IPS DF 19.7 (cell line): ENCODE measurements at places on chromosomes 5 and 9.

DNA sequence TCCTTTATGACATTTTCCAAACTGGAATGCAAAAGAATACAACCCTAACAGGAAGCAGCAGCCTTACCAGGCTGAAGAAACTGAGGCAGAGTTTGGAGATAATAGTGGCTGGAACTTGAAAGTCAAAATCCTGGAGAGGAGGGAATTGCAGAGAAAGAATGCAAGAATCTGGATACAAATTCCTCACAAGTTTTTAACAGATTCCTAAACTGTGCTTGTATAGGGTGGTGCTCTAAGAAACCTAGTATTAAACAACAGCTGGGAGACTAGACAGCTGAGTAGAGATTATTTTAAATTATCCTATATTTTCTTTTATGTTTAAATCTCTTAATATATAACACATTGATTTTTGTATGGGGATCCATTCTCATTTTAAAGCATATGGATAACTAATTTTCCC lies 30.7 kb downstream of the INVS start:
- no peak for DNase-seq

DNA sequence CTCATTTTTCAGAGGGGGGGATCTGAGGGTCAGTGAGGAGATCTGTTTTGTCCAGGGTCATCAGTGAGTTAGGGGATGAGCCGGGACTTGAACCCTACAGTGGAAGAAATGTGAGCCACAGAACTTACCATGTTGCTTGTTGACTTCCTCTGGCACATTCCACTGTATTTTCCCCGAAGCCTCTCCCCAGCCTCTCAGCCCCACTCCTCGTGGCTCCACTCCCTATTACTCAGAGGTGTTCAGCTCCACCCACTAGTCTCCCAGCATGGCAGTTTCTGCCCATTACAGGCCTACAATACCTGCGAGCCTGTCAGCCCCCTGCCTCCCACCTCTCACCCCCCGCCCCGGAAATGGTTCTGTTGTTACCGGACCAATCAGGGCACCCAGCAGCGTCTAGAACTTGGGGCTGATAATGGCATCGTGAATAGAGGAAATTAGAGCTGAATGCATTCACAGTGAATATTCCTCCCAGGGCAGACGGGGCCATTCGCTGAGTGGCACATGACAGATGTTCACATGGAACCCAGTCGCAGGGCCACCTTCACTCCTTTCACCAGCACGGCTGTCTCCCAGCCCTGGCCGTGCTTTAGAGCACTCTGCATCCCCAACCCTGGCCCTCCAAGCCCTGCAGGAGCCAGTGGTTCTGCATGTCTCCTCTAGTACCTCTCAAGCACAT lies 81.6 kb downstream of the KCNIP1 start:
- DNase-seq, result no peak

DNA sequence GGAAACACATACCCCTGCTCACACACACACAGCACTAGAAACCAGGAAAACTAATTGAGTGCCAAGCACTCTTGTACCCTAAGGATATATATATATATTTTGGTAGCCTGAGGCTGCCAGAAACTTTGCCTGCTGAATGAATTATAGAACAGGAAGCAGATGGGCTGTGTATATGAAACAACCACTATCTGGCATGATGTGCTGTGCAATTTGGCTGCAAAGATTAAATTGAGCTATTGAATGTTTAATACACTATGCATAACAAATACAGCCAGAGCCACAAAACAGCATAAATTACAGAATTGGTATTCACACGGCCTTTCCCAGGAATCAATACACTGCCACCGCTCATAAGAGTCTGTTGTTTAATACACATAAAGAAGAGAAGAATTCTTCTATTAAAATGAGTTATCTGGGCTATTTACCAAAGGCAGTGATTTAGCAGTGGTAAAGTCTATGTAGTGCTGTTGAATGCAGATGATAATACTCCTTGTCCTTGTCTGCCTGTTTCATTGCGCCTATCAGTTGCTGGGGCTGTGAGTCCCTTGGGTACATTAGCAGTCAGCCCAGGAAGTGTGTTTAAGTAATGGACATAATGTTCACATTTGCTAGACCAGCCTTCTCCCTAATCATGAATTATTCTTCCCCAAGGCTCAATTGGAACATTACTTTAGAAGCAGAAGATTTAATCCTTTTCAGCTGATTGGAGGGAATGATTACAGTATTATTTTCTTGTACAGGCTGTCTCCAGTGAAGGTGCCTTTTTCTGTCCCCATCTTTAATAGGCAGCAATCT lies 294.3 kb downstream of the TLE1 start:
- DNase-seq, result no peak

- DNase-seq, result no peak
These were observed 47.8 kb upstream of the KLF9 start for GRCh38 chr9:70462300-70462699.

DNA sequence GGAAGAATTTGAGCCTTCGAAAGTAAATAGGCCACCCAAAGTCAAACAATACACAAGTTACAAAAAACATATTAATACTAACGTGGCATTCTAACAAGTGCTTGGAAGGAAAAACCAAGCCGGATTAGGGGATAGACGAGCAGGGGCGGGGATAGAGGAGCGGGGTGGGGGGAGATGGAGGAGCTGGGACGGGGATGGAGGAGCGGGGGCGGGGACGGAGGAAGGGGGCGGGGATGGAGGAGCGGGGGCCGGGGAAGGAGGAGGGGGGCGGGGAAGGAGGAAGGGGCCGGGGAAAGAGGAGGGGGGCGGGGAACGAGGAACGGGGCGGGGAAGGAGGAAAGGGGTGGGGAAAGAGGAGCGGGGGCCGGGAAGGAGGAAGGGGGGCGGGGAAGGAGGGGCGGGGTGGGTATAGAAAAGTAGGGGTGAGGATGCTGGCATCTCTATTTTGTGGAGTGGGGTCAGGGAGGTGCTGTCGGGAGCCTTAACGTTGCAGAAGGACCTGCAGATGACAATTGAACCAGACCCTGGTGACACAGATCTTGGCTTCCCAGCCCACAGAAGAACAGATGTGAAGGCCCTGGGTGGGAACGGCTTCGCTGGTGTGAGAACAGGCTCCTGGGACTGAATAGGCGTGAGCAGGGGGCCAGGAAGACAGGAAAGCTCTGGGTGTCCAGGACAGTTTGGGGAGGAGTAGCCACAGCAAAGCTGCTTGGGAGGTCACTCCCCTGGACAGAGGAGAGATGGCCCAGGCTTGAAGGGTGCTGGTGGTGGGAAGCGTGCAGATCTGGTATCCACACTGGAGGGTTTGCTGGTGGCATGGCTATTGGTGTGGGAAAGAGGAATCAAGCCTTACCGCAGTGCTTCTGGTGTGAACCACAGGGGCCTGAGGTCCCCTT lies 233.3 kb upstream of the DAP start:
- DNase-seq, result no peak

DNA sequence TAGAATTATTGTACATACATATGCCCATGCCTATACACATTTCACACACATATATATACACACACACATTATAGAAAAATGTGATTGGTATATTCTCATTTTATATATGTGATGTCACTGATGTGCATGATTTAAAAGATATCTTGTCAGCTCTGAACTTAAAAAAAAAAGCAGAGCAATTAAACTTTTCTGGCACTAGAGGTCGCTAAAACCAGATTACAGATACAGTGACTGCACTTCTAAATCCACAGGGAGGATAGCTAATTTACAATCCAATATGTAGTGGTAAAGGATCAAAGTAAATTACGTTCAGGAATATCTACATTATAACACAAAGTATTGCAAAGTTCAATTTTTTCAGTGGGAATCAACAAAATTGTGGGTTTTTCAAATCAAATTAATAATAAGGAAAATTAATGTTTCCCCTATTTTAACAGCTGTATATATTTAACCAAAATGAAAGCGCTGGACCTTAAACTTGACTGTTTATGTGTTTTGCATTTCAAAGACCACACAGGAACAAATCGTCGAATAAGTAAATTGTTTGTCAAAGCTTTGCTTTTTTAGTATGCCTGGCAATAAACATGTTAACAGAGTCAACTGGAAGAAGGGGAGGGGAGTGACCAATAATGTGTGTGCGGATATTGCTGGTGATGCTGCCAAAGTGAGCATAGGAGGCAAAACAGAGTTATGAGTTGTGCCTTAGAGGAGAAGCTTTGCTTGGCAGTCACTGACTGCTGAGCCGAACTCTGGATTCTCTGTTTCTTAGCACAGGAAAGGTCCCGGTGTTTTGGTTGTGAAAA lies 1201.4 kb upstream of the C9orf72 start:
- no peak for DNase-seq

- DNase-seq, result no peak
These were observed 15.3 kb downstream of the FPGS start for GRCh38 chr9:127817881-127818434.

DNA sequence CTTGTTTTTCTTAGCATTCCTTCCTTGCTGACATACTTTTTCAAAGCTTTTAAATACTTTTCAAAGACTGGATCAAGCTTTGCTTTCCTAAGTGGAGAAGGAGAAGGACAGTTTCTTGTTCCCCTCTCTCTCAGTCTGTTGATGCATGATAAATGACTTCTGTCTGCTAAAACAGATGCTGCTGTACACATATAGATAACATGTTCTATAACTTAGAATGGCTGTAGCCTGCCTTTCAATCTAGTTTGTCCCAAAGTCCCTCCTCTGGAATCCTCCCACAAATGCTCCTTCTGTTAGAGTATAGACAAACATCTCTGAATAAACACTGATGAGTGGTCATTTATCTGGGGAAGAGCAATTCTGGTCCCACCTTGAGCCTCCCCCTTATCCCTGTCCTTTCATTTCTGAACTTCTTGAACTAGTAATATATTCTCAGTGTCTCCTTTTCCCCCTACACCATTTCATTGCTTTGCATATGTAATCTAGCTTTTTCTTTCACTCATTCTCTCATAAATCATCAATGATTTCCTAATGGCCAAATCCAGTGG lies 5.4 kb upstream of the HEMGN start:
- no peak for DNase-seq

- no peak for DNase-seq
These were observed 213.6 kb upstream of the ANKRD55 start for GRCh38 chr5:56446728-56447127.

GRCh38 chr5:54315736-54316528 lies 5.6 kb upstream of the ARL15 start:
- DNase-seq, result no peak

- no peak for DNase-seq
These were observed 73.4 kb downstream of the SGCD start for GRCh38 chr5:156400231-156400986.

GRCh38 chr5:143682246-143682905 lies 129.6 kb upstream of the HMHB1 start:
- DNase-seq, result no peak

DNA sequence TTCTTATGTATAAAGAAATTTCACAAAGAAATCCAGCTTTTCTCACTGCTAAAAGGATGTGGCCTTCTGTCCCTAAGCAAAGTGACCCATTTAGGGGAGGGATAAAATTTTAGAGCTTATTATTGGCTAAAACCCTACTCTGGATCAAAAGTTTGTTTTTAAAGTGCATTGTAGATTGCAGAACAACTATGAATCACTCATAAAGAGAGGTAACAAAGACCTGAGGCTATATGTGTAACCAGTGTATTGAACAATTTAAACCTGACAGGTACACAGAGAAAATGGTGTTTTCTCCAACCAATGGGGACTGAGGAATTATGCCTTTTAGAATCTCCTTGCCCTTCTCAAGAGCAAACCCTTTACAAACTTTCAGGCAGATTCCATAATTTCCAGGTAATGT lies 86.6 kb downstream of the MUSK start:
- no peak for DNase-seq

DNA sequence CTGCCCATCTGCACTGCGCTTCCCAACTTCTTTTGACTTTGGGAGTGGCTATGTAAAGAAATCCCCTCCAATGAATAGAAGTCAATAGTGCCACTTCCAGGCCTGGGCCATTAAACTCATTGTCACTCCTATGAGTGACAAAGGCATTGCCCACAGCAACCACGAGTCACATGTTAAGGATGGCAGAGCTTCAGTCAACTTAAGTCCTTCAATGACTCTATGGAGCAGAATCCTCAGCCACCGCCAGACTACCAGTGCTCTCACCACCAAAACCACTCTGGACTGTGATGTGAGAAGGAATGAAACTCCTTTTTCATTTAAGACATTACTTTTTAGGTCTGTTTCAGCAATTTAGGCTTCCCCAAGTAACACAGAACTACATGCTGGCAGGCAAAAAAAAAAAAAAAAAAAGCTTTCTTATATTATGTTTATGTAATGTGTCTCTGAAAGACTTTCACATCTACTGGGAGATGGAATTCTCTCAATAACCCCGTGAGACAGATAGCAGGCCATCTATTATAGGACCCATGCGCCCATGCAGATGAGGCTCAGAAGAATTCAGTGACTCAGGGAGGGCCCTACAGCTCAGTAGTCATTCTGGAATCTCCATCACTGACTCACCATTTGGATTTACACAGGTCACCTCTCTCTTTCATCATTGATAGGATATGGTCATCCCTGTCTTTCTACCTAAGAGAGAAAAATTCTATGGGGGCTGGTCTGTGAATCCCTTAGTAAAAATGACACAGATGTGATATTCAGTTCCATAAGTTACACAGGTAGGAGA lies 180.5 kb downstream of the CEMIP2 start:
- no peak for DNase-seq

GRCh38 chr5:417301-418161 lies 25.4 kb upstream of the EXOC3 start:
- no peak for DNase-seq

DNA sequence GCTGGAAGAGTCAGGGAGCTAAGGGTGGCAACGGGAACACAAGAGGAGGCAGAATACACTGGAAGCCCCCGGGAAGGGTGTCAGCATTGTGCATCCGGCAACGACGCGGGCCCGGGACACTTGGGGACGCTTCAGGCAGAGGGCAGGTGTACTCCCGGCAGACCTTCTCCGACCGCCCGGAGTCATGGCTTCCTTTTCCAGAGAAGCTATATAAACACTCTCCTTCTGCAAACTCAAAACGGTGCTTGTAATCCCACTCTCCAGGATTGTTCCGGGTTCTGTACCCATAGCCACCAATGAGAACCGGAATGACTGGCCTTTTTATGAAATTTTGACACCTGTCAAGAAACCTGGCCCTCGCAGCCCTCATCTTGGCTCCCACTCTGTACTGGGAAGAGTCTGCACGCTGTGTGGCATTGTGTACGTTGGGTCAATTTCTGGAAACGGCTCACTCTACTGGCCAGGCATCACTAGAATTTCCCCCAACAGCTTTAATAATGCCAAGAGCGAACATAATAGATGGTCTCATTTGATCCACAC lies 462 bp upstream of the MCC start:
- no peak for DNase-seq

DNA sequence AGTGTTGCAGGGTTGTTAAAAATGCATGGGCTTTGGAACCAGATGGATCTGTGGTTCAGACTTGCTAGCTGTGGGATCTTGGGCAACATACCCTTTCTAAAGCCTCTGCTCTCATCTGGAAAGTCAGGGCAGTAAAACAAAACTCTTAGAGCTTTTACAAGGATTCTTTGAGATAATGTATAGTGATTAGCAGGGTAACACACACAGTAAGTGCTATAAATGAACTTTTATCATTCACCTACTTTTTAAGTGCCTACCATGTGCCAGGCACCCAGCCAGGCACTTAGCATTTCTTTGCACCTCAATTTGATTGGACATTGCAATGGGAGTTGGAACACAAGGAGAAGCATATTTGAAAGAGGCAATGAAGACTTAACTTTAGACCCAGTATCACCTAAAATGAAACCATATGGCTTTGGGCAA lies 208.6 kb upstream of the PAPPA start:
- DNase-seq, result no peak
